B cell (primary cell): ENCODE measurements at places on chromosomes 7 and 10. TPM values are rescaled to one million over a fixed set of nuclear protein-coding genes. Genes with fewer than 3 reads are reported as not detected.
A peak's percentile ranks its signal among the peaks of the same experiment; 100 is the strongest.

DNA sequence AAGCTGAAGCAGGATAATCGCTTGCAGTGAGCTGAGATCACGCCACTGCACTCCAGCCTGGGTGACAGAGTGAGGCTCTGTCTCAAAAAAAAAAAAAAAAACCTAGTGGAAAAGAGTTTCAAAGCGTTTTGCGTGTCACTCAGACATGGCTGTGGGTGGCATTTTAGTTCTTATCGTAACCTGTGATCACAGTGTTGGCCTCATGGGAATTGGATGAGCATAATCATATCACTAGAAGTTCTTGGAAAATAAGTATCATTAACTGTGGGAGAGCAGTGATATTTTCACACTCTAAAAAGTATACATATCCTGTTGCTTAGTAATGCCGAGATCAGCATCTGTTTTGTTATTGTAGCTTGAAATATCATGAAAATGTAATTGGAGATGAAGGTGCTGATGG is 92.6 kb downstream of the CREM start:
- no peaks in the 10 kb centered on the region for H3K4me1 ChIP-seq
- no peaks in the 10 kb centered on the region for H3K36me3 ChIP-seq
- H3K4me3 ChIP-seq = no peak overlapping the region
- peaks cover 2% of the 10 kb centered on the region for H3K27me3 ChIP-seq
- DNase-seq = no peak
- no peak overlapping the region for H3K27ac ChIP-seq

GRCh38 chr10:96998329-96998888 is 166.3 kb downstream of the LCOR start:
- DNase-seq = no peak
- H3K36me3 ChIP-seq = no peaks in the 10 kb centered on the region
- no peak overlapping the region for H3K4me3 ChIP-seq
- no peaks in the 10 kb centered on the region for H3K27me3 ChIP-seq
- no peak overlapping the region for H3K27ac ChIP-seq
- H3K4me1 ChIP-seq = no peaks in the 10 kb centered on the region

Gene GNAT3
- not detected in 2 replicates for total RNA-seq

DNA sequence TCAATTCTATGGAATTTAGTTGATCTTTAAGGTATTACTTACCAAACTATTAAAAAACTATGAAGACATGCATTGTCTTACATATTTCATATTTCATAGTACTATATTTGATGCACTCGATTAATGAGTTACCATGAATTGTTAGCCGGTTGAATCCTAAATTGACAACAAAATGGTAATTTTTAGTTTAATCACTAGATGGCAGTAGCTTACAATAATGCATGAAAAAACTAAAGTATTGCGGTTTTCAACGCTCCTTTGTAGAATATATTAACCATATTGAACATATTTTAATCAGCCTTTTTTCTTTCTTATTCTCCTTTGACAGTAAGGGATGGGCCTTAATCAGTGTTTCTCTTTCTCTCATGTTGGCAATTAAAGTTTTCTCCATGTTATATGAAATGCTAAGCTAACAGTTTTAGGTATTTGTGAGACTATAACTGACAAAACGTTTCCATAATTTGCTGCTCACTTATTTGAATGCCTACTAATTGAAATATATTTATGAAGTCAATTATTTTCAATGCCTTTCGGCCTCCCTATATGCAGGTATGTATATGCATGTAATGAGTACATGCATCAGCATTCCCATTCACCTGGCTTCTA is 48.5 kb upstream of the ARL4A start:
- H3K4me3 ChIP-seq = no peak overlapping the region
- no peaks in the 10 kb centered on the region for H3K27me3 ChIP-seq
- DNase-seq = peak; percentile 71
- H3K27ac ChIP-seq = no peak overlapping the region

DNA sequence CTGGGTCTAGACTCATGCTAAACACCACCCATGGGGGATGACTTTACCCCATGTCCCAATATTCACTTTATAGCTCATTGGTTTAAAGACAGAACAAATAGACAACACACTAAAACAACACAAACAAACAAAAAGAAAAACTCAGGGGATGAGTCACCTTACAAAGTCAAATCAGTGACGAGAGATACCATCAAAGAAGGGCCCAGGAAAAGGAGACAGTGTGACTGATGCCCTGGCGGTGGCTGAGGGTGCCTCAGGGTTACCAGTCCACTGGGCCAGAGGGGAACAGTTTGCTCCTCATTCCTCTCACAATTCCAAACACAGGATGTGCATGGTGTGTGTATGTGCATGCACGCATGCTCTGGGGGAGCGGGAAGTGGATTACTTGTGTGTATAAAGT is 171.3 kb upstream of the PRKCQ start:
- no peaks in the 10 kb centered on the region for H3K4me1 ChIP-seq
- no peak overlapping the region for H3K4me3 ChIP-seq
- DNase-seq = no peak
- no peak overlapping the region for H3K27ac ChIP-seq
- no peaks in the 10 kb centered on the region for H3K27me3 ChIP-seq

Gene PARD3
- total RNA-seq = not detected in 2 replicates

GRCh38 chr10:92042541-92042940 is 119.0 kb downstream of the BTAF1 start:
- H3K27me3 ChIP-seq = no peaks in the 10 kb centered on the region
- H3K4me3 ChIP-seq = no peak overlapping the region
